Central memory CD8-positive, alpha-beta T cell (primary cell): ENCODE measurements at places on chromosomes 7 and 10.

GRCh38 chr10:75197906-75198305 is 12.7 kb upstream of the VDAC2 start:
- no peak for DNase-seq

DNA sequence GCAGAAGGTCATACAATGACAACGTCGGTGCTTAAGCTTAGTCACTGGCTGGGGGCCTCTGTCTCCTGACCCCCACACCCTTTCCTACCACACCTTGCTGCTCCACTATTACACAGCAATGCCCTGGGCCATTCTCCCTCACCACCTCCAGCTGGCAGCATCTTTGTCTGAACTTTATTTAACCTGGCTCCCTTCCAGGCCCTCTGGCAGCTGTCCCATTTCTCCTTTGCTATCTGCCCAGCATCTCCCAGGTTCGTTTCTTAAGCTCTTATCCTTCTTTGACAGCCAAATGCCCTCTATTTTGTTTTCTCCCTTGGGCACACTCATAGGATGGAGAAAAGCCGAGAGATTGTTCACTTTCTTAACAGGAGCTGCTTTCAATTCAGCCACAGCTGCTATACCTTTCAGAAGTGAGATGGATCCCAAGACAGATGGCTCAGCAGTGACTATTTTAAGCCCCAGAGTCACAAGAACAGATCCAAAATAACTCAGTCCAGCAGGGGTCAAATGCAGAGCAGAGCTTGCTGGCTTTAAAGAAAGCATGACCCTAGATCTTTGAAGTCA is 1277.1 kb upstream of the AUTS2 start:
- no peak for DNase-seq

DNA sequence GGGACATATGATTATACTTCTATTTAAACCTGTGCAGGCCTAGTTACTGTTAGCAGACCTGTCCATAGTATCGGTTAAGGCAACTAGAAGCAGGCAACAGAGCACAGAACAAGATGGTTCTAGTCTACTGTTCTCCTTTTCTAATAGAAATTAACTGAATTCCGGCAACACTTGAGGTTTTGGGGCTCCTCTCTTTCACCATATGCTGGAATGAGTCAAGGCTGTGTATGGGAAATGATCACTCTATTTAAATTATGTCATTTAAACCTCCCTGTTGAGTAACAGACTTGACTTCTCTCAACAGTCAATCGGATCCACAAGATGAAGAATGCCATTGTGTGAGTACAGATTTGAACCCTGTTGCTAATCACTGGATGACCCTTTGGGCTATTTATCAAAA is 6.2 kb upstream of the OTUD1 start:
- no peak for DNase-seq

DNA sequence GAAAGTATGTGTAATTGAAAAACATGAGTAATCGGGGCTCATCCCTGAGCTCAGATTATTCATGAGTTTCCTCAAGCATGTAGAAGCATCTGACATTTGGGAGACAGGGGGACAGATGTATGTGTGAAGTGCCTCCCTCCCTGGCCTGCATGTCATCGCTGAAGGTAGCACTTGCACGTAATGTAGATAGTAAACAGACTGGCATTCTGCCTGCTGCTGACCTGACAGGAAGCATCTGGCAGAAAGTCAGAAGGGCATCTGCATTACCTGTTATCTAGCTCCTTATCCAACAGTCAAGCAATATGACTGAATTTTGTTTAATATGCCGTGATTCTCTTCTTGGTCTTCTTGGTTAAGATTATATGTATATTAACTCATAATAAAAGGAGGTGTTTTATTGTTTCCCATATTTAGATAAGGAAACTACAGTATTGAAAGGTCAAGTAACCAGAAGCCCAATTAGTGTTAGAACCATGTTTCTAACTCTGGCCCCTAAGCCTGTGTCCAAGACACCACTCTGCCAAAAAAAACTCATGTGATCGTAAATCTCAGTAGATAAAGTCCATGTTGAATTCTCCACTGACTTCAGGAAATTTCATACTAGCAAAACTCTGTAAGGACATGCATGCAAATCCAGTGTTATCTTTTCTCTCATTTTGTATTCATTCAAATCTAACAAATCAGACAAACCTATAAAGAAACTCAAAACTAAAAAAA is 918.1 kb upstream of the MBL2 start:
- DNase-seq, result no peak

DNA sequence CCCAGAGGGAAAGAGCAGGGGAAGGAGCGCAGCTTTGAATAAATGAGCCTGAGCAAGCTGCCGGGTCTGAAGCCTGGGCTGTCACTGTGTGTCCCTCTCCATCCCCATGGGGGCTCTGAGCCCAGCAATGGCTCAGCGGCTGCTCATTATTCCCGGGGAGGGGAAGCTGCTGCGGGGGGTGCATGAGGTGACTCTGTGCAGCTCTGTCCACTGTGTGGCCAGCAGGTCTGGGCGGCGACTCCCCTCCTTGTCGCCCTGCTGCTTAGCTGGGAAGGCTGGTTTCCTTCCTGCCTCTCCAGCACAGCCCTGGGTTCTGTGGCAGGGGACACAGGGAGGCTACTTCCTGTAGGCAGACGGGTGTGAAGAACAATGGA is 234.2 kb downstream of the PRPF18 start:
- no peak for DNase-seq
